Stimulated activated CD4-positive, alpha-beta T cell treated with anti-CD3 and anti-CD28 coated beads, Interleukin-15, amount 100 ng/mL, for 24 hours (primary cell): ENCODE measurements at places on chromosomes 5 and 9.

GRCh38 chr5:14226149-14226548, 83.0 kb downstream of the TRIO start:
- no peak for DNase-seq

DNA sequence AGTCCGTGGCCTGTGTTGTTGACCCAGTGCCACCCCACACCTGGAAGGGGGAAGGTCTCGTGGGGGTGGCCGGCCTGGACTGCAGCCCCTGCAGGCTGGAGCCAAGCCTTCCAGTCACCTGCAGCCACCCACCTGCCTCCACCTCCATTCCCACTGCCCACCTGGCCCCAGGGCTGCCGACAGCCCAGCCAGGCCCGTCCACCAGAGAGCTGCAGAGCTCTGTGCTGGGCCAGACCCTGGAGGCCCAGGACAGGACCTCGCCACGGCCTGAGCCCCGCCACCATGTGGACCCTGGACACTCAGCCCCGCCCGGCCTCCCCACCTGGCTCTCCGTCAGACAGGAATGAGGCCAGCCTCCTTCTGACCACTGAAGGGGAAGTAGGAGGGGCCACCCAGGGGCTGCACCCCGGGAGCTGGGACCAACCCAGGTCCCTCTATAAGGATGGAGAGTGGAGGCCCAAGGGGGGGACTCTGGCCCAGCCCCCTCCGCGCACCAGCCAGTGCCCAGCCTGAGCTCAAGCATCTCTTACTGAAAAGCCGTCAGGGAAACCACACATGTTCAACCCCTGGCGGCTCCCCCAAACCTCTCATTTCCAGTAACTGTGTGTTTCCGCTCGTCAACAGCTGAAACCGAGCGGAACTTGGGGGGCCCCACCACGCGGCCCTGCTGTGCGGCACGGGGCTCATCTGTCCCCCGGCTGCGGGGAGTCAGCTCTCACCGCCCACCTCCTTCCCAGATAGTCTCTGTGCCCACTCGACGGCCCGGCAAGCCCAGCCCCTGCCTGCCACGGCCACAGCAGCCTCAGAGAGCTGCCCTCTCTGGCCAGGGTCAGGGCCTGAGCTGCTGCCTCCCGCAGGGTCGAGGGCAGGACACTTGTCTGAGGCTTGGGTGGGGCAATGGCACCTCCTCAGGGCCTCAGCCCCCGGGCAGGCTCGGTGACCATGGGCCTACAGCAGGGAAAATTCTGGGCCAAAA, 12.8 kb downstream of the NOTCH1 start:
- peak; percentile 86 for DNase-seq

DNA sequence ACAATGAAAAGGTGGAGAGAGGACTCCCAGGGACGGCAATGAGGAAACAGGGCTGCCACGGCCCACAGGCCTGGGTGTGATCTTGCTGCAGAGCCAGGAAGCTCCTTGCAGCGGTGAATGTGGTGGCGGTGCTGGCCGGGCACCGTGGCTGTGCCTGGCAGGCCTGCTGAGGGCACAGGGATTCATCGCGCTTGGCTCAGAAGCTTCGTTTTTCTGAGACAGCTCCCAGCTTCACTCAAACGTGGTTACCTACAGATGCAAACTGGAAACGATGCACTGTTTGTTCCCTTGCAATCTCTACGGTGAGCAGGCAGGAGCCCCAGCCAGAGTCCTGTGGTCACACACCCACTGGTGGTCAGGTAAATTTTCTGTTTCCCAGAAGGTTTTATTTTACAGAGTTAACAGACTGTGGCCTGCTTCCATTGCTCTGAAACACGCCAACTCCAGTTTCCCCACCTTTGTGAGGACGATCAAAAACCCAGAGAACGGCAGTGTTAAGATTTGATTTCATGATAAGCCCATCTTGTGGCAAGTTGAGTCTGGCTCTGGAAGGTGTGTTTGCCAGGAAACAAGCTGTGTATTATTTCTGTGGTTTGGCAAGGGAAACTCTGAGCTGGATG, 183.9 kb downstream of the AUH start:
- DNase-seq, result peak; percentile 77

GRCh38 chr5:71705421-71705820, 13.7 kb upstream of the CARTPT start:
- DNase-seq, result no peak

DNA sequence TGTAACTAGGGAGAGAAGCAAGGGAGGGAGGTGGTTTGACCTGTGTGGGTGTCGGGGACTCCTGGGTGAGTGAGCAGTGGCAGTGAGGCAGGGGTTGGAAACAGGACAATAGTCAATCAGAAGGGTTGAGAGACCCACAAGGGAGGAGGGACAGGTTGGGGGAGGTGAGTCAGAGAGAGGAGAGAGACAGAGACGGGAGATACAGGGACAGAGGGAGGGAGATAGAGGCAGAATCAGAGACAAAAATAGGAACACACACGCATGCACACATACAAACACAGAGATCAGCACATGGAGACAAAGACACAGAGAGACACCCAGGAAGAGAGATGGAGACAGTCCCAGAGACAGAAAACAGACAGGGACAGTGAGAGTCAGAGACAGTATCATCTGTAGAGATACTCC, 39.3 kb upstream of the PTGS1 start:
- DNase-seq, result no peak

GRCh38 chr9:115808695-115809094, 344.9 kb upstream of the PAPPA start:
- no peak for DNase-seq

DNA sequence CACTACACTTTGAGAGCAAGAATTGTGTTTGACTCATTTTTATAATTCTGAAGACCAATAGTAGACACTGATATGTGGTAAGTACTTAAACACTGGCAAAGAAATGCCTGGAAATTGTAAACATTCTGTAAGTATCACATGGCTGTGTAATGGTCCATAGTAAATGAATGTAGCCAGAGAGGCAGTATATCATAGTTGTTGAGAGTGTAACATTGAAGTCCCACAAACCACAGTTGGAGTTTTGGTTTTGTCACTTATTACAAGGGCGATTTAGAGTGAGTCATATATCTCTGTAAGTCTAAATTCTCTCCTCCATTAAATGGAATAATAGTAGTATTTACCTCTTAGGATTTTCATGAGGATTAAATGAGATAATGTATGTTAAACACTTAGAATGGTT, 181.1 kb upstream of the MEF2C start:
- no peak for DNase-seq

DNA sequence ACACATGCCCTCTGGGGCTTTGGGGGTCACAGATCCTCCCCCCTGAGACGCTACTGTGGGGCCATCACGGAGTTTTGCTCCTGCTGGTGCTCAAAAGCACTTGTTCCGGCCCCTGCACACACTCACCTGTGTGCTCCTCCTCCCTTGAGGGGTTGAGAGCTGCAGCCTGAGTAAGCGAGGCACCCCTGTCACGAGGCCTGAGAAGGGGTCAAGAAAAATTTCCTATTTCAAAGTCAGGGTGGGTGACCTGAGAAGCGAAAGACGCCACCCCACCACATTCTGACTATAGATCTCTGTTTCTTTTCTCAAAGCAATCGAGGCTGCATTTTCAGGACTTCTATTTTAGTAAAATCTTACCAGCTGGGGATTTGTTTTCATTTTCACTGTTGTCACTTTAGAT, 138.5 kb downstream of the DCP2 start:
- no peak for DNase-seq

- no peak for DNase-seq
These were observed 182.0 kb upstream of the WWC1 start for GRCh38 chr5:168109441-168109840.

- no peak for DNase-seq
These were observed 46.8 kb downstream of the DBH start for GRCh38 chr9:133682818-133683585.

GRCh38 chr5:77145666-77146065, 58.6 kb upstream of the ZBED3 start:
- no peak for DNase-seq

DNA sequence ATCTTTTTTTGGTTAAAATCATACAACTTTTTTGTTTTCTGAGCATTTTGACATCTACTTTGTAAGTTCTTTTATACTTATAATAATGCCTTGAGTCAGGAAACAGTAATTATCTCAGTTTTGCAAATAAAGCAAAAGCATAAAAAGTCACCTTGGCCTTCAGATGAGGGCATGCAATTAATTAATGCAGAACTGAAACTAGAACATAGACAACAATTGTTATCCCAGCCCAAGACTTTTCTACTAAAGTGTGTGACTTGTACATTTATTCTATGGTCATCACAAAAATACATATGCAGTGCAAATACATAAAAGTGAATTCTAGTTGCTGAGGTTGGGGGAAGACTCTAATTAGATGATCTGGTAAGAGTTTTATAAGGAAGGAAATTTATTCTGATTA, 179.9 kb downstream of the ST8SIA4 start:
- DNase-seq, result no peak

DNA sequence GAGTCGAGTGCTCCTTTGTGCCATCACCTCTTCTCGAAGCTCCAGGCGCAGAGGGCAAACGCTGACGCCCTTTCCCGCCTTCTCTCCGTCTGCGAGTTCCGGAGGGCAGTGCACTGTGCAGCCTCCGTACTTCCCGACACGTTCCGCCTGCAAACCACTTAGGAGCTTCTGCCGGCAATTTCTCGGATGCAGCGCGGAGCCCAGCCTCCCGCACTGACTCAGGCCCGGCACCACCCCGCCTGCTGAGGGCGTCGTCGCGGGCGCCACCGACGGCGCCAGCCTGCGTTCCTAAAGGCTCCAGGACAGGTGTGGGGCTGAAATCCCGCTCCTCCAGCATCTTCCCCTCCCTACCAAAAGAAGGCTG, 9.3 kb upstream of the TRIM36 start:
- no peak for DNase-seq

- no peak for DNase-seq
These were observed 82.6 kb downstream of the VCAN start for GRCh38 chr5:83554133-83554532.

GRCh38 chr9:105053209-105053652, 125.3 kb upstream of the ABCA1 start:
- peak; percentile 75 for DNase-seq

- no peak for DNase-seq
These were observed 79.0 kb downstream of the GTF3C4 start for GRCh38 chr9:132749306-132749705.

- DNase-seq, result no peak
These were observed 46.6 kb downstream of the CD180 start for GRCh38 chr5:67149951-67150523.

- DNase-seq, result no peak
These were observed 92.4 kb upstream of the LIFR start for GRCh38 chr5:38648703-38649291.

DNA sequence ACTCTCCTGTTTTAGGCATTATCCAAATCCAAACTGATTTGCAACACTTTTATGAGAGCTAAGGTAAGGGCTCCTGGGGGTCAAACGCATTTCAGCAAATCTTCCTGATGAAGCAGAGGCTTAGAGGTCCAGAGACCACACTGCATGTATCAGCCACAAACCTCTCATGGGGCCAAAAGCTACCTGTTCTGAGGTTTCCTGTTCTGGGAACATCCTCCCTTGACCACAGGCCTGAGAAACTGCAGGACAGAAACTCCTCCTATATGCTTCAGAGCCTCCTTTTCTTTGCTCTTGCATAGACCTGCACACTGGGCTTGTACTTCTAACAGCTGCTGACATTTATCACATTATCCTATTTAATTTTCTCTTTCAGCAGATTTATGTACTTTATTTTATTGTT, 92.6 kb downstream of the OR2K2 start:
- DNase-seq, result no peak

DNA sequence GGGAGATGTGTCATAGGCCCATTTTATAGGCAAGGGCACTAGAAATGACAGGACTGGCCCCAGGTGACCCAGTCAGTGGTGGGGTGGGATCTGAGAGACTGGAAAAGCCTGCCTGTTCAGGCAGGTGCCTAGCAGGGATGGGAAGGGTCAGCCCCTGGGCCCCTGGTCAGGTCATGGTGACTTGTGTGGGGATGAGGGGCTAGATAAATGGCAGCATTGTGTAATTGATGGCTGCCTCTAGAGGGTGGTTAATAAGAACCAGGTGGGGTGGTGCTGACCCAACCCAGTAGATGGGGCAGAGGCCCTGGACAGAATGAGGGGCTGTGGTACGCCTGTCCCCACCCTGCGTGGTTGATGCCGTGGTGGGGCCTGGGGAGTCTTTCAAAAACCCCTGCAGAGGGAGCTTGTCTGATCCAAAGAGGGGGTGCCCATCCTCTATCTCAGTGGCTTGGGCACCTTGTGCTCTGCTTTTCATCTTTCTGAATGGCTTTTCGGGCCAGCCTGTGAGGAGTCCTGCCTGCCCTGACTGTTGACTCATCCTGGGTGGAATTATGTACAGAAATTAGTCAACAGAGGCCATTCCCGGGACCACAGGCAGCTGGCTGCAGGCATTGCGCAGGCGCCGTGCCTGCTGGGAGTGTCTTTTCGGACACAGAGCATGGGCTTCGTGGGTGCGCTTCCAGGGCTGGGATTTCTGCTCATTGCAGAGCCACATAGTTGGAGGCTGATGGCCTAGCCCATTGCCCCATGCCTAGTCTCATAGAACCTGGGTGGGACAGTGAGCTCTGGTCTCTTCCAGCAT, 93.6 kb upstream of the PITX1 start:
- no peak for DNase-seq

GRCh38 chr9:79686381-79687130, 114.8 kb downstream of the TLE4 start:
- no peak for DNase-seq

DNA sequence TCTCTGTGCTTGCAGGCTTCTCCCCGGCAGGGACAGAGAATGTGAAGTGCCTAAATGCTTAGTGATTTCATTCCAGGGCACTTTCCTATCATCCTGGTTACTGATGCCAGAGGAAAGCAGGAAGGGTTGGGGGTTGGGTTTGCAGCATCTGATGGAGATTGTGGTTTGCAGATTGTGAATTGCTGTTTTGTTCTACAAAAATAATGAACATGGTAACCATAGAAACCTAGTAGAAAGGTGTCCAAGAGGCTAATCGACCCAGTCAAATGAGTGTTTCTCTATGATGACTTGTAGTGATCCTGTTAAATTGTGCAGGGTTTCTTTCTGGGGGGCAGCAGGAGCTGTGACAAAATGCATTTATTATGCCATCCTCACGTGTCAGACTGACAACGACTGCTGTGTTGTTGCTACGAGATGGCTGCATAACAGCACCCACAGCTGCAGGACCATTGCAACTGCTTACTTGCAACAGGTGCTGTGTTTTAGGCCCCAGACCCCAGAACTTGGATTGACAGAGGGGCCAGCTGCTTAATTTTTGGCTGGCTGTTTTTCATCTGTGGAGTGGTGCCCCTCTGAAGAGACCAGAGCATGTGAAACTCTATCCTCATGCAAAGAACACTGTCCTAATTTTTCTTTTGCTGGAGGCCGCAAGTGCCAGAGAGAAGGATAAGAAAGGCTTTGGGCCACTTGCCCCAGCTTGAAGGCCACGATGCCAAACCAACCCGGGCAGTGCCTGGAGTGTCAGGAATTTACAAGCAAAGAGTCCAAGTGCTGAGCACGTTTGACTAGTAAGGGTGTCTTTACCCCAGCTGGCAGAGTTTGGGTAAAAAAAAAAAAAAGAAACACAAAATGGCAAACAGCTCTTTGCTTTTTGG, 397.8 kb downstream of the GADD45G start:
- no peak for DNase-seq

- DNase-seq, result no peak
These were observed 34.4 kb downstream of the AHRR start for GRCh38 chr5:355958-356357.
